ENCODE measurements at places on chromosomes 6 and 20.

GRCh38 chr6:91428296-91428695 is 841.4 kb upstream of the MAP3K7 start:
- no peak for DNase-seq

DNA sequence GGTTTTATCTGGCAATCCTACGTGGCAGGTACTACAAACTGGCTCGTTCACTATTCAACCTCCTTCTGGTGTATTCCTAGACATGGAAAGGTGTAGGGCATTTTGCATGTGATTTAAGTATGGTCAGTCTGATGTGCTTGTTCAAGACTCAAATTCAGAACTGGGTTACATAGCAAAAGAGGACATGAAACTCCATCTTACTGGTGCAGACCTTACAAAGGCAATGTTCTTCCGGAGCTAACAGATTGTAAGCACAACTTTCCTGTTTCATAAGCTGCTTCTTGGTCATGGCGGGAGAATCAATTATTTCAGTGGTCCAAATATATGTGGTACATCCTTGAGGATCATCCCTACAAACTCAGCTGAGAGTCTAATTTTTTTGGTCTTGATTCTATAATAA is 703.4 kb downstream of the EPM2A start:
- no peak for DNase-seq

- DNase-seq = no peak
These were observed 37.7 kb downstream of the ARHGAP18 start for GRCh38 chr6:129672341-129672682.

DNA sequence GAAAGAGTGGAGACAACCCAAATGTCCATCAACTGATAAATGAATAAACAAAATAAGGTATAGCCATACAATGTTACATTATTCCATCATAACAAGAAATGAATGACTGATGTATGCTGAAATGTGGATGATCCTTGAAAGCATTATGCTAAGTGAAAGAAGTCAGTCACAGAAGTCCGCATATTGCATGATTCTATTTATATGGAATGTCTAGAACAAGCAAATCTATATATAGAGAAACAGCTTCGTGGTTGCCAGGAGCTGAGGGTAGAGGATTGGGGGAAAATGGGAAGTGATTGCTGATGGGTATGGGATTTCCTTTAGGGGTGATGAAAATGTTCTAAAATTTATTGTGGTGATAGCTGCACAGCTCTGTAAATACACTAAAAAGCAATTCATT is 196.8 kb downstream of the ATXN1 start:
- DNase-seq = no peak

DNA sequence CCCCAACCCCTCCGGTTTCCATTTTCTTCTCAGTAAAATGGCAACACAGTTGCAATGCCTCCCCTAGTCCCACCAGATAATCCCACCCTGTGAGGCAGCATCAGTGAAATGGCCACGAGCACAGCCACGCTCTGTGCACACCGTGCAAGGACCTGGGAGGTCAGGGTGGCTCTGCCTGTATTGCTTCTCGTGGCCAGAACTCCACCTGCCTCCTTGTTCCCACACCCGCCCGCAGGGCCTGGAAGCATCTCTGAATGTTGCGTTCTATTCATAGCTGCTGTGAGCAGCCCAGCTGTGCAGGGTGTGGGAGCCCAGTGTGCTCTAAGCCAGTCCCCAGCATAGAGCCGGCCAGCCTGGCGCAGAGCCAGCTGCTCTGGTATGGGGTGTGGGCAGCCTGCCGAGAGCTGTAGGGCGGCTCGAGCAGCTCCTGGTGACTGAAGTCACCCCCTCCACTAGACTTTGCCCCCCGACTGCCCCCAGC is 161.1 kb downstream of the DLL1 start:
- no peak for DNase-seq

GRCh38 chr6:157368359-157369049 is 12.5 kb upstream of the ZDHHC14 start:
- DNase-seq = no peak

- DNase-seq = no peak
These were observed 104.2 kb downstream of the AGPAT4 start for GRCh38 chr6:161169696-161170095.

- no peak for DNase-seq
These were observed 140.4 kb upstream of the ASCC3 start for GRCh38 chr6:101021504-101021903.

DNA sequence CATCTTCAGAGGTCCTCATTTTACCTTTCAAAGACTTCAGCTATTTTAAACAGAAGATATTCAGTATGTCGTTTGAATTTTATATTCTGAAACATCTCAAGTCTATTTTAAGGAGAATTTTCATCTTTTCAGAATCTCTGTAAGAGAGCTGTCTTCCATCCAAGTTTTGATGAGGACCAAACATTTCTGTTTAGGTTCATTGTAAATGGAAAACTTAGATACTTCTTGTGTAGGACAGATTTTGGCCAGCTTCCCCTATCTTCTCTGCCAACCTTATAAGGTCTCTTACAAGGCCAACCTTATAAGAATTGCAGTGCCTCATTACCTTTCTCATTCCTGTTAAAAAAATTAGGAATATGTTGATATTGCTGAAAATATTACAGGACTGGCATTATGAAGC is 88.1 kb downstream of the AKAP7 start:
- DNase-seq = no peak

GRCh38 chr6:75478929-75479328 is 14.7 kb downstream of the FILIP1 start:
- no peak for DNase-seq

- no peak for DNase-seq
These were observed 58.9 kb upstream of the TRAF3IP2 start for GRCh38 chr6:111664565-111665030.

GRCh38 chr20:24147479-24147878 is 158.9 kb upstream of the GGTLC1 start:
- DNase-seq = no peak

- no peak for DNase-seq
These were observed 143.0 kb upstream of the STXBP5 start for GRCh38 chr6:147061252-147061651.

DNA sequence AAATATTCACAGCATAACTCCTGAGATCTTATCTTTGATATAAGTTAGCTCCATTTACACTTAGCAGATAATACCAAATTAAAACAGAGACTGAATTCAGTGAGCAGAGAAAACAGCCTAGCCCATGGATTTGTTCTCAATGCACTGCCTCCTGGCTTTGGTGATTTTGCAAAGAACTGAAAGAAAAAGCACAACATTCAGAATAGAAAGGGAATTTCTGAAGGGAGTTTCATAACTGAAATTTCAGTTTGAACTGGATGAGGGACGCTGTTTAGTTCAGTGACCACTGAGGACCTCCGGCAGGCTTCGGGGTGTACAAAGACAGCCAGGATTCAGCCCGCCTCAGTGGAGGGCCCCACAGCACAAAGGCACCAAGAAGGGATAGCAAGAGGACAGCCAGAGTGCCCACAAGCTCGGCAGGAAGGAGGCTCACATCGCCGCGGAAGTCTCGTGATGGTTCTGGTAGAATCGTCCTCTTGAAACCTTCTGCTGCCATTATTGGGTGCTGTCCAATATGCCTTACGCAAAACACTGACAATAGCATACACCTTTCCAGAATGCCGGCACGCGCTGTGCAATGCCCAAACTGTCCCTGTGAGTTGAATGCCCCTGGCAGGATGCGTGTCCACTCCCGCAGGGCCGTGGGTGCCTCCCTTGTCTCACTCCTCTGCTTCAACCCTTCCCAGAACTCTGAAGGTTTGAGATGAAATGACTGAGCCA is 9.7 kb upstream of the IRF4 start:
- DNase-seq = no peak

DNA sequence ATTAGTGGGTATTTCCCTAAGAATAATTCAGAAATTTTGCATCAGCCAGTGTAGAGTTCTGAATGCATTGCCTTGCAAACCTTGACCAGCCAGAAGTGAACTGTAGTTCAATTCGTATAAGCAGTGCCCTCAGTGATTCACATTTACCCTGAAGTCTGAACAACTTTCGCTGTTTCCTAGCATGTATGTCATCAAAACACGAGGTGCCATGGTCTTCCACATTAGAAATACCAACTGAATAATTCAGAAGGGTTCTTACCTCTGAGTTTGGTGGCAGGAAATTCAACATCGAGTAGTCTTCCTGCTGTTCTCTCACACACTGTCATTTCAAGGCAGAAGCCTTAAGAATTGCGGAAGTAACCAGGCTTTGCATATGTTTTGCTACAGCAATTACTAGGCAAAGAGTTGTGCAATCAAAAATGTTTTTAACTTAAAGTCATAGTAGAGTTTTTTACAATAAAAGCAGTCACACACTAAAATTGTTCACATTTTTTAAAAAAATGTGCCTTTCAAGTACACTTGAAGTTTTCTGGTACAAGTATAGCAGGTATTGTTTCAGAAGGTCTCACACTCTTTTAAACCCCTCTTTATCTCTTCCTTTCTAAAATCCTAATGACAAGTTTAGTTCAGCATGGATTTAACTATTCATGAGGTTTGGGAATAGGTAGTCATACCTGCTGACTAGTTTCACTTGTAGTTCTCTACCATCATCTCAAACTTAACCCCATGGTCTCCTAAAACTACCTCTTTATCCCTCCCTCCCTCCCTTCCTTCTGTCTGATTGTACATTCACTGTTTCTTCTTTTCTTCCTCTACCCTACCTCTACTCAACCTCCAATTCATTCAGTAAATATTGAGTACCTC is 118.3 kb downstream of the STXBP5 start:
- no peak for DNase-seq

- DNase-seq = no peak
These were observed 98.0 kb upstream of the FAM8A1 start for GRCh38 chr6:17501982-17502704.

DNA sequence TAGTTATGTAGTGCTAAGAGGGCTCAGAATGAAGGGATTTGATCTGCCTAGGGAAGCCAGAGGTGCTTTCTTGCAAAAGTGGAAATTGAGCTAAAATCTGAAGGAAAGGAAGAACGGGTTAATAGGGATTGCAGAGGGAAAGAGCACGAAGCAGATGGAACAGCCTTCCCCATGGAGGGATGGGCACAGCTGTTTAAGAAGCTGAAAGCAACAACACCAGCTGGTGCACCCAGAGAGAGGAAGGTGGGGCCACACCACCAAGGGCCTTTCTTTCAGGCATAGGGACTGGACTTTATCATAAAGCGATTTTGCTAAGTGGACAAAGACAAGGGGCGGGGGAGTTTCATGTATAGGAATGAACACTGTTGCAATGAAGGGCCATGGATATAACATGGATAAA is 65.8 kb upstream of the SNRPB2 start:
- no peak for DNase-seq

DNA sequence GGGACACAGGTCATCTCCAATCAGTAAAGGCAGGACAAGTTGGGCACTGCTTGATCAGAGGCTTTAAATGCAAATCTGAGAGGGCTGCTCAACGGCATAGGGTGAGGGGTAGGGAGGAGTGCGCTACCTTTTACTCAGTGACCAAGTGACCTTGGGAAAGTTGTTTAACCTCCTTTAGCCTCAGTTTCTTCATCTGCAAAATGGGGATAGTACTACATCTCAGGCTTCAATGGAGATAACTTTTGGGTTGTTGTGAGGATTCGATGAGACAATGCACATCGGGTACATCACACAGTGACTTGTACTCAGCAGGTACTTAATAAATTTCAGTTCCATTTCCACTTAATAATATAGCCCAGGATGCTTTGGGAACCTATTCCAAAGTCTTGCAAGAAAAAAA is 22.6 kb downstream of the MDGA1 start:
- no peak for DNase-seq

DNA sequence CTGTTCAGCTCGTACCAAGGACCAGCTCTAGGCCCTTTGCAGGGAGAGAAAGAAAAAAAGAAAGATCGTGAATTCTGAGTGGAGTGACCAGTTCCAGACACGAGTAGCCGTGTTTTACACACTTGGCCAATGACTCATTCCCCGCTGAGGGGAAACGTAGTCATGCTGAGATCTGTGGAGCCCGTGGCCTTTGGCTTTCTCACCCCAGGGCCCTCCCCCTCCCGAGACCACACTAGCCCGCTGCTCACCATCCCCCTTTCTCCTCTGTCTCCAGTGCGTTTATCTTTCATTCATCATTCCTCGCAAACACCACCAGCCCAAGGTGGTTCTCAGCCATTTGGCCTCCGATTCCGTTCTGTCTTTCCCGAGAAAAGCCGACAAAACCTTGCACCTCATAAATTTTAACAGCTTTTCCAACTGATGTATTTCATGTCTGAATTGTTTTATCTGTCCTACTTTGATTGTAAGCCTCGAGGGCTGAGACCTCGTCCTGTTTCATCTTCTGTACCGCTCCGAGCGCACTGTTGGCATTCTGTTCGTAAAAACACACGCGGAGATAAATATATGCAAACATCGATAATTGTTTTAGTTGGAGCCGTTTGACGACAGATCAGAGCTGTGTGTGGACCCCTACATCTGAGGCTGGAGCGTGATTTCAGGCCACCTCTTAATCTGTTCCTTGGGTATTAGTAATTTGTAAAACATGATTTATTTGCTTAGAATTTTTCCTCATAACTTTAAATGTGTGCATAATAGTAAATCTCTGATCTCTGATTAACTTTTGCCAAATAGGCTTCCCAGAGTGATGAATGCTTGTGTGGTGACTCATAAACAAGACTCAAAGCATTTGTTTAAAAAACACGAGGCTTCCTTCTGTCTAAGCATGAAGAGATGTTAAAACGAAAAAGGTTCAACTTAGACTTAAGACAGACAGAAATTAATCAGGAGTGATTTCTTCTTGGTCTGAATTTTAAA is 336.6 kb downstream of the CDH4 start:
- DNase-seq = no peak

GRCh38 chr20:50628853-50629669 is 62.3 kb downstream of the RIPOR3 start:
- DNase-seq = no peak

DNA sequence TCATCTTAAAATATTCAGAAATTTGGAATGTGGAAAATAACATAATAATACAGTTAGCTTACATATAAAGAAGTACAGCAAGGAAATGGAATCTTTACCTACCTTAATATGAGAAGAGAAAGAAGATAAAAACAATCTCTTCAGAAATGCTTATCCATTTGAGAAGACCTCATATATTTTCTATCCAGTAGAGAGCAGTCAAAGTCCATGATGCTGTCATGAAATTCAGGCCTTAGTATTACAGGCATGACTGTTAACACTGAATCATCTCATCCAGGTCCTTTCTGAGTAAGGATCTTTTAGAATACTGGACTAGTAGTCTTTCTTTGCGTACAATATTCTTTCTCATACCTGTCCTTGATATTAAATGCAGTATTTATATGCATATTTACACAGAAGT is 713.4 kb downstream of the CD109 start:
- DNase-seq = no peak

- no peak for DNase-seq
These were observed 9.7 kb upstream of the GCNT2 start for GRCh38 chr6:10511477-10511876.

- DNase-seq = no peak
These were observed 87.4 kb upstream of the JAG1 start for GRCh38 chr20:10761232-10761631.

- DNase-seq = no peak
These were observed 7.0 kb upstream of the NKAIN4 start for GRCh38 chr20:63261060-63261794.

DNA sequence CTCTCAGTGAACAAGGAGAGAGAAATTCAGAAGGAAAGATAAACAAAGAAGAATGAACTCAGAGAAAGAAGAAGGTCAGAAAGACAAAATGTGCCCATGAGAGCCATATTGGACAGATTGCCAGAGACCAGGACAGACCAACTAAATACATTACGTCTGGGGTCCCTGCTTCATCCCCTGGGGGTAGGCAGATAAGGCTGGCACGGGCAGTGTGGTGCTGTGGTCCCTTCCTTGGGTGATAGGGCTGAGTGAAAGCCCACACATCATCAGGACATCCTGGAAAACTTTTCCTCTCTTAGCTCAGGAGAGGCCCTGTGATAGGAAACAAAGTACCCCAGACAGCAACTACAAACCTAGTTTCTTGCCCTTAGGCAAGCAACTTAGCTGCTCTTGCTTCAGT is 13.2 kb upstream of the ARMC12 start:
- DNase-seq = no peak

Measured in activated CD4-positive, CD25-positive, alpha-beta regulatory T cell (primary cell).